Fibroblast of skin of abdomen (primary cell): ENCODE measurements at places on chromosomes 3 and 15.

DNA sequence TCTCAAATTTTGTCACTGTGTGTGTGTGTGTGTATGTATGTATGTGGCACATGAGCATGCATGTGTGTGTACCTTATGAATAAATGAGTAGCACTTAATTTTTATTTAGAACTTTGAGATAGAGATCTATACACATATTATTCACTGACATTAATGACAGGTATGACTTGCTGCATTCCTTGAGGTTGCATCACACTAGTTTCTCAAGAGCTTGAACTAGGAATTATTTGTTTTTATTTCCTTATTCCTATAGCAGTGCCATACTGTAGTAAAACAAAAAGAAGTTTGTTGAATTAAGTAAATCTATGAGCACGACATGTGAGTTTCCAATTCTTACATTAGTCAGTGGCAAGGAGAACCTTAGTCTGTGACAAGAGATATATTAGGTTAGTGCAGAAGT, 943.9 kb downstream of the ROBO1 start:
- peak; percentile 49 for DNase-seq

DNA sequence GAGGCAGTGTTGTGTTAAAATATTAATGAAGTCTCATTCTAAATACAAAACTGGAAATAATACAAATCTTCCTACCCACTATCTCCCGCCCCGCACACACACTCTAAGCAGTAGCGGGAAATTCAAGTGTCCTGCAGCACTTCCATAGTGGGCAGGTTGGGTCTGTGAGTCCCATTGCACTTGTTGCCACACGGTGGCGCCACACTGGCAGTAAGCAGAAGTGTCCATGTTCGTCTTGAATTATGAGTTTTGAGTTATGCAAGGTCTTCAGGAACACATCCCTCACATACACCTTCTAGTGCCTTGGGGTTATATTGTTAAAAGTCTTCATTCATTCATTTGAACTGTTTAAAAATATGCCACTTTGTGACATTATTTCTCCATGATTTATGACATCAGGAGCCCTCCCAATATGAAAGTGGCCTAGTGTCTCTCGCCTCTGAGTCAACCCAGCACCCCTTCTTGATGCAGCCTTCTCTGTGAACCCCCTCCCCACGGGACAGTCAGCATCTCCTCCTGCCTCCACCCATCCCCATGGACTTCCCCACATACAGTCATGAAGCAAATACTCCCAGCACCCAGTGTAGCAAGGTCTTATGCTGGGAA, 17.6 kb upstream of the CCDC174 start:
- peak; percentile 22 for DNase-seq

DNA sequence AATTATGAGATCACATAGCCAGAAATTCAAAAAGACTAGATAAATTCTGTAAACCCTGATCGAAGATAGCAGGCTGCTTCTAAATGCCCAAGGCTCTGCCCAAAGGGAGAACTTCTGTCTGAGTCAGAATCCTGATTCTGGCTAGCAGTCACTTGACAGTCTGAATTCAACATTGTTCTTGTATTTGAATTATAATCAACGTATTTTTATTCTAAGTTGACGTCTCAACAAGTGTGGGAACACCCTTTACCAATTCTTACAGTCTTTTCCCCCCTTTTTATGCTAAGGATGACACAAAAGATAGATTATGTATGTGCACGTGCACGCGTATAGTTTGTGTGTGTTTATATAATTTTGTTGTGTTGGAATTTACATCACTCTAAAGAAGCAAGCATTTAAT, 552.8 kb downstream of the NAALADL2 start:
- no peak for DNase-seq

DNA sequence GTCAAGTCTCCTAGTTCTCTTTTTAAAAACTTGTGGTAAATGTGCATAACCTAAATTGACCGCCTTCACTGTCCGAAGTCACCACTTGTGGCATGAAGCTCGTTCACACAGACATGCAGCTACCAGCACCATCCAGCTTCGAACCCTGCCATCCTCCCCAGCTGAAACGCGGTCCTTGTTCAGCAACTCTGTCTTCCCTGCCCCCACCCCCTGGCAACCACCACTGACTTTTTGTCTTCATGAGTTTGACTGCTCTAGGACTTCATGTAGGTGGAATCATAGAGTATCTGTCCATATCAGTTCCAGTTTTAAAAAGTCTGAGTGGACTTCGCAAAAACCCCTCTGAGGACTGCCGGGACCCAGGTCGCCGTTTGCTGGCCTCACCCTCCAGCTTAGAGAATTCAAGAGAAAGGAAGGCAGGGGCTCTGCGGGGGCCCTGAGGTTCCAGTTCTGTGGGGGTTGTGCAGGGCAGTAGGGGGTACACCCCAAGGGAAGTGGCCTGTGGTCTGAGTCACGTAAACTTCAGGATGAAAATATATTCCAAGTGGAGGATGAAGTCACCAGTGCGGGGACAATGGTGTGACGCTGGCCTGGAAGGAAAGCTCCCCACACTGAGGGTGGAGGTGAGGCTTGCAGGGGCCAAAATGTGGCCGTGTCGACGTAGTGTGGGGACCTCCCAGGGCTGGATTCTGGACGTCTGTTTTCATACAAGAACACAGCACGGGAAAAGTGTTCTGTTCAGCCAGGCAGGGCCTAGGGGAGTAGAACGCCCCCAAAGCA, 67.6 kb downstream of the ABTB1 start:
- DNase-seq = no peak

DNA sequence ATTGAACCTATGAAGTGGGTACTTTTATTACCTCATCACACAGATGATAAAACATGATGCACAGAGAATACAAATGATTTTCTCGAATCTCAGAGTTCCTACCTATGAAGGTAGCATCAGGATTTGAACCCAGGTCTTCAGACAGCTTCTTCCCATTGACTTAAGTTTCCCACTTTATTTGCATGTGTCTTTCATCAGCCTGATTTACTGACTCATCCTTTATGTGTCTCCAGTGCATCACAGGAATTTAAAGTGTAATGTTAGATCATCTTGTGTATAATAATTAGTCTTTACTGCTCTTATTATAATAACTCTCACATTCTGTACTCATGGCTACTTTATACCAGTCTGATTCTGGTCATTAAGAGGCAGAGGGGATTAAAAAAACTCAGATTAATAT, 449.4 kb upstream of the SUCLG2 start:
- no peak for DNase-seq

- DNase-seq = peak; percentile 75
Measured at GRCh38 chr3:169771497-169772304, 1.5 kb upstream of the MYNN start.

GRCh38 chr3:20146301-20146700, 39.7 kb downstream of the SGO1 start:
- no peak for DNase-seq

DNA sequence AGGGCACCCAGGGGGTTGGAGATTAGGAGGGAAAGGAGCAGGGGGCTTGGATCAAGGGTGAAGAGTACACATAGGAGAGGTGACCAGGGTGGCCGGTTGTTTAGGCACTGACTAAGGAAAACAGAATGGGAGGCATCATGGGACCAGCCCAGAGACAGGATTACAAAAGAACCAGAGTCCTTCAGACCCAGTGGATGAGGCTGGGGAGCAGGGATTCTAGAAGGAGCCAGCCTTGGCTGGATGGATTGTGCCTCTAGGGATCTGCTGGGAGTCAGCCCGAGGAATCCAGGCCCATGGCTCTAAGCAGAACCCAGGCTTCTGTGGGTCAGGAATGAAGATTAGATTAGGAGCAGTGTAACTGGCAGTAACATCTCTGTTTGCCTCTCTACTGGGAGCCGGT, 98.6 kb downstream of the ARNT2 start:
- no peak for DNase-seq

DNA sequence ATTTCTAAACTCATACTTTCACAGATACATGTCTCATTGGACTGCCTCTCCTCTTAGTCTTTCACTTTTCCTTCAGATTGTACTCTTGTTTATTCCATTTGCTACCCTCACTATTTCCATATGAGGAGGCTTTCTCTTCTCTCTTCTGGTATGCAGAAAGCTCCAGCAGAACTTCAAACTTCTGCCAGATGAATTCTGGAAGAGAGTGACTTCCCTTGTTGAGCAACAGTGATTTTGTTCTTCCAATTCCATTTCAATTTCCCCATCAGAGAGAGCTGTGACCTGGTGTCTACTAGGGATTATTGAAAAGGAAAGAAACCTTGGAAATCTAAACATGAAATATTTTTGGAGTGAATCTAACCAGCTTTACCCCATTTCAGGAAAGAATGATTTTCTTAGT, 523.2 kb upstream of the ZNF717 start:
- peak; percentile 18 for DNase-seq

GRCh38 chr3:37241880-37242279, 67.5 kb upstream of the LRRFIP2 start:
- DNase-seq = no peak

GRCh38 chr15:94579286-94579685, 347.9 kb downstream of the MCTP2 start:
- DNase-seq = no peak

GRCh38 chr3:82002491-82002890, 241.0 kb upstream of the GBE1 start:
- DNase-seq = no peak

DNA sequence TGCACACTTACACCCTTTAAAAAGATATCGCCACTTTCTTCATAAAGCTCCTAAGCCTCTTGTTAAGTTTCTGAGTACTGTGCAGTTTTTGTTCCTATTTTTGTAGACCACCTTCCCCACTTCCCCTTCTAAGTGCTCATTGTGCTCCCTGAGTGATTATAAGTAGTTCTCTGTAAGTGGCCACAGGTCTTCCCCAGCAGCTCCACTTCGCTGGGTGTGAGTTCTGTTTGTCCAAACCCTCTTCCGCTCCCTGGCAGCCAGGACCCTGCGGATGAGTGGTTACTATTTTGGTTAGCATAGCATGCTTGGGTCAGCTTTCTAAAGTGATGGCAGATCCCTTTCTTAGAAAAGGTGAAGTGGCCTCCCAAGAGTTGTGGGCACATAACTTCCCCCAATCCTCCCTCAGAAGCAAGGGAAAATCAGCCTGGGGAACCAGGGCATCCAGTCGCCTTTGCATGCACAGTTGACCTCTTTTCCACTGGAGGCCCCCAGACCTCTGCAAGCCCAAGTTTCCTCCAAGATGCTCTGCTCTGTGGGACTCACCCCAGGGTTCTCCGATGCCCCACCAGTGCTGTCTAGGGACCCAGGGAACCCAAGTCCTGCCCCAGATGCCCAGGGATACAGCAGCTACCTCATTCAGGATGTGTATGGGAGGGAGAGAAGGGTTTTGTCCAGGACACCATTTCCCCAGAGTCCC, 69.6 kb downstream of the ATP10A start:
- no peak for DNase-seq

GRCh38 chr3:35505772-35506171, 133.6 kb upstream of the ARPP21 start:
- DNase-seq = no peak

GRCh38 chr3:153577059-153577736, 415.2 kb downstream of the RAP2B start:
- no peak for DNase-seq

DNA sequence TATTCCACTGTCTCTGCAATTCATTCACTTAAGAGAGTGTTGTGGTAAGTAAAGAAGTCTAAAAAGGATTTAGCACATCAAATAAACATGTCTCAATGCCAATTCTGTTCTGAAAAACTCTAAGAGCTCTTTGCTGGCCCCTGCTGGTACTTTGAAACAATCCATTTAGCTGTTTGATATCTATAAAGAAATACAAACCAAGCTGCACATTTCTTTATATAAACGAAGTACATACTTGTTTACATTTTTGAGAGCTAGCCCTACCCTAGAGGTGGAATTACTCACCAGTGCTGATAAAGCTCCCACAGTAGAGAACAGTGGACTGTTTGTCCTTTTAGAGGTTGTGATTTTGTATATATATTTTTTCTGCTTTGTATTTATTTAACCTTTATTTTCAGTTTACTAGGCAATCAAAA, 75.5 kb downstream of the NEDD4 start:
- DNase-seq = peak; percentile 79

GRCh38 chr3:171801738-171802589, 8.3 kb downstream of the PLD1 start:
- DNase-seq = peak; percentile 82

GRCh38 chr3:184335291-184335660, 2.1 kb upstream of the FAM131A start:
- no peak for DNase-seq

DNA sequence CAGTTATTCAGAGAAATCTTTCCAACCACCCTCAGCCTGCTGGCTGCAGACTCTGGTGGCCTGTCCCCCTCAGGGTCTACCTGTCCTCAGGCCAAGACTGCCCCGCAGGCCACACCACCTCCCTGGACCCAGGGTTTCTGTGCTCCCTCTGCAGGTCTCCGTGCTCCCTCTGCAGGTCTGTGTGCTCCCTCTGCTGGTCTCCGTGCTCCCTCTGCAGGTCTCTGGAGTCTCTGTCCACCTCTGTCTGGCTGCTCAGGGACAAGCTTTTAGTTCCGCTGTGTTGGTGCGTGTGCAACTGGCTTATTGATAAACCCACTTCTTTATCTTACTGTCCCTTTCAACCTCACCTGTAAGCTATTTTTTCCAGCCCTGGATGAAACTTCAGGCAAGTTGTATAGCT, 30.1 kb downstream of the BDH1 start:
- DNase-seq = no peak

- no peak for DNase-seq
Measured at GRCh38 chr3:170372190-170372879, 14.8 kb downstream of the SKIL start.

DNA sequence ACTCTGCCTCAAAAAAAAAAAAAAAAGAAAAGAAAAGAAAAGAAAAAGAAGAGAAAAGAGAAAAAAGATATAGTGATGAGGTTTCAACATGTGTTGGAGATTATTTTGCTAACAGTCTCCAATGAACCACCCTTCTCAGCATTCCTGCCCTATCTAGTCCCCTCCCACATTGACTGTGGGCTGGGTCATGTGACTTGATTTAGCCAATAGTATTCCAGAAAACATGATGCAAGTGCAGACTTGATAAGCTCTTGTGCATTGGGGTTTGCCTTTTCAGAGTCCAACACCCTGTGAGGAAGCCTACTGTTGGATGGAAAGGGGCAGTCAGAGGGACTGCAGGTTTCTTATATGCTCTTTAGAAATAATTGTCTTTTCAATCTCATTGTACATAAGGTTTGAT, 37.8 kb upstream of the MED12L start:
- DNase-seq = no peak

- no peak for DNase-seq
Measured at GRCh38 chr15:67037694-67038093, 27.7 kb upstream of the SMAD3 start.

DNA sequence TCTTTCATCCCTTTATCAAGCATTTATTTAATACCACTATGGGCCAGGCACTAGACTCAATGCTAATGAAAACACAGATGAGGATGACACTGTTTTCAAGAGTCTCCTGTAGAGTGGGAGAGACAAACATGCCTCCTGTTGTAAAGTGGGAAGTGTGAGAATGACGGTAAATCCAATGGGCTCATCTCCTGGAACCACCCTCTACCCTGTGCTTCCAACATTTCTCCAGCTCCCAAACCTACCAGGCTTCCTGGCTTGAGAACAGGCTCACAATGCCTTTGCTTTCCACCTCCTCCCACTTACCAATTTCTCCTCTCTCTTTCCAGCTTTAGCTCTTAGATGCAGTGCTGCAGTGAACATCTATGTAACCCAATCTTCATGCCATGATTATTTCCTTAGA, 54.1 kb upstream of the TBC1D23 start:
- no peak for DNase-seq
